ENCODE measurements at places on chromosomes 12 and 14.

- DNase-seq = no peak
These were observed 213.1 kb downstream of the CHST11 start for GRCh38 chr12:104669851-104670337.

- peak; percentile 51 for DNase-seq
These were observed 11.1 kb downstream of the AQP6 start for GRCh38 chr12:49983892-49984291.

DNA sequence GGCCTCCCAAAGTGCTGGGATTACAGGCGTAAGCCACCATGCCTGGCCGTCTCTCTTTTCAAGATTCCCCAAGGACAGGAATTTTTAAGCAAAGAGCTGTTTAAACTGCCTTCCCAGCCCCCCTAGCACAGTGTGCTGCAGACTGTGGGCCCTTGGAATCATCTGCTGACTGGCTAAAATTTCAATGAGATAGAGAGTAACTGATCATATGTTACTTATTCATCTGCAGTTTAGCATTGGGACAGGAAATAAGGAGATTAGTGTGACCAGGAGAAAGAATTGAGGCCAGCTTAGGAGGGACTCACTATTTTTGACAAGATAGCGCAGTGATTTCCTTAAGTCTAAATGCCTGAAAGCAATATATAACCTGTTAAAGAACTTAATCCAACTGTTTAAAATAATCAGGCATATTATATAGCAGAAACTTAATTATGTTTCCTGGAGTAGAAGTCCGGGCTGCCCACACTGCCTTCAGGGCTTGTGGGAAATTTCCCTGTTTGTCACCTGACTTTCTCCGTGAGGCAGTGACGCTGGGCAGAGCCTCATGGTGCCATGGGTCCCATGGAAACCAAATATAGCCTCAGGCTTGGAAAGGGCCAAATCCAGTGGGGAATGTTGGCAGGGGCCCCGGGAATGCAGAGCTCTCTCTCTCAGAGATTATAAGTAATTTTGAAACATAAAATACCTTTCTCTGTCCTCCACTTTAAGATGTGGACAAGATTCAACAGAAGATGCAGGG, 22.8 kb upstream of the CEBPE start:
- DNase-seq = no peak

DNA sequence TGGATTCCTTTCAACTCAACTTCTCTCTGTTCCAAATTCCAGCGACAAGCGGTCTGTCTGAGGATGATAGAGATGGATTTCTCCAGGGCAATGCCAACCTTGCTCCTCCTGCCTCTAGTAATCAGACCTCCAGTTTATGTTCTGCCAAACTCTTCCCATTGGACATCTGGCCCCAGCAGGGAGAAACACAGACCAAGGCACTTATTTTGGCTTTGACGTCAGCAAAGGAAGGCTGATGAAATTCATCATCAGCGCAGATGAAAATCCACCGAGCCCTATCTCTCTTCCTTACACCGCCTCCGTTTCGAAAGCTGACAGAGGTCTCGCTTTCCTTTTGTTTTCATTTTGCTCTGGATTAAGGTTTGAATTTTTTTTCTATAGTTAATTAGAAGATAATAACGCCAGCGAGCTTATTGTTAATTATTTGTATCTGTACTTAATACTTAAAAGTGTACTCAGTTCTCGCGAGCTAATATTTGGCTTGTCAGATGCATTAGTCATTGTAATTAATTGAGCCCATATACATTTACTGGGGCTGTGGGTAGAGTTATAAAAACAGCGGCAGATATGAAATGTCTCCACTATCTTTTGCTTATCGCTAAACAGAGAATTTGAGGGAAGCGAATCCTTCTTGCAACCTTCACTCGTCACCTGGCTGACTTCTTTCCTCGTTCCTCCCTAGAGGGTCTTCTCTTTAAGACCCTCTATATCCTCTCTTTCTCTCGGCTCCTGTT, 35.9 kb upstream of the MED13L start:
- no peak for DNase-seq

- no peak for DNase-seq
These were observed 10.2 kb downstream of the BICD1 start for GRCh38 chr12:32116897-32117296.

GRCh38 chr14:69693145-69693544, 73.8 kb upstream of the SRSF5 start:
- DNase-seq = peak; percentile 95

- DNase-seq = no peak
These were observed 68.0 kb downstream of the SERPINA3 start for GRCh38 chr14:94679937-94680861.

GRCh38 chr12:26047401-26048226, 77.2 kb downstream of the BHLHE41 start:
- no peak for DNase-seq

- no peak for DNase-seq
These were observed 60.4 kb upstream of the SINHCAF start for GRCh38 chr12:31386364-31386777.

- DNase-seq = no peak
These were observed 102.2 kb downstream of the SSPN start for GRCh38 chr12:26297396-26298070.

- peak; percentile 78 for DNase-seq
These were observed 895 bp upstream of the CCDC88C start for GRCh38 chr14:91418387-91419043.

DNA sequence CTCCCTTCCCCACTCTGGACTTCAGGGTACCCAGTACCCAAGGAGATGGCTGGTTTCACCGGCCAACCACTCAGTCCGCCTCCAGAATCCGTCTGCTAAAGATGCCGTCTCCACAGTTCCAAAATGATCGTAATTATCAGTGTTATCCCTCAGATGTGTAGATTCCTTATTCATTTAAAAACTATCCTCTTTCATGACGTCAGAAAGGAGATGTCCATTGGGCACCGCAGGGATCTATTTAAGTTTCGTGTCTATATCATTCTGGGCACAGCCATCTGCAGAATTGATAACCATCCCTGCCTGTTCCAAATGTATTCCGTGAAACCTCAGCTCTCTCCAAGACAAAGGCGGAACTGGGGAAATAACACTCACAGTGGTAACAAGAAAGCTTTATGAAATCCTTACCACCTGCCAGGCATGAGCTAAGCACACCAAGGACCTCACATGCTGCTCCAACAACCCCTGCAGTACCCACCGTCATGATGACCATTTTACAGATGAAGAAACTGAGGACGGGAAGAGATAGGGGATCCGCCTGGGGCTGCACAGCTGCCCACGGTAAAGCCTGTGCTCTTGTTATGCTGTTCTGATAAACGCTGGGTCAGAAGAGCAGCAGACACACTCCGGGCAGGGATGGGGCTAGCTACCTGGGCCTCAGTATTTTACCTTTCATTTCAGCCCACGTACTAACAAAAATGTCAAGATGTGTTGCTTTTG, 90.0 kb downstream of the BCL11B start:
- no peak for DNase-seq

GRCh38 chr14:75577729-75578101, 705 bp upstream of the FLVCR2 start:
- peak; percentile 75 for DNase-seq
